ENCODE measurements at places on chromosomes 1 and 21.

- DNase-seq: no peak
Measured at GRCh38 chr1:29145739-29146437, 22.2 kb upstream of the TMEM200B start.

DNA sequence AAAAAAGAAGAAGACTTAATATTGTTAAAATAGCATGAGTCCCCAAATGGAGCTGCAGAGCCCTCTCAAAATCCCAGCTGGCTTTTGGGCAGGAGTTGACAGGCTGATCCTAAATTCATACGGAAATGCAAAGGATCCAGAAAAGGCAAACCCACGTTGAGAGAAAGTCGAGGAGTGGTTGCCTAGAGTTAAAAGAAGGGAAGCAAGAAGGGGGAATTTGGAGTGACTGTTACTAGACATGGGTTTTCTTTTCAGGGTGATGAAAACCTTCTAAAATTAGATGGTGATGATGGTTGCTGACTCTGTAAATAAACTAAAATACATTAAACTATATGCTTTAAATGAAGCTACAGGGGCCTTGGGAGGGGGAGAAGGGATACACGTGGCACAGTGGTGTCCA, 1.6 kb downstream of the DNMT3L start:
- DNase-seq: no peak

GRCh38 chr1:158089925-158090637, 90.6 kb upstream of the CD1D start:
- DNase-seq: no peak

GRCh38 chr1:151802372-151802771, 2.8 kb downstream of the LINGO4 start:
- no peak for DNase-seq

DNA sequence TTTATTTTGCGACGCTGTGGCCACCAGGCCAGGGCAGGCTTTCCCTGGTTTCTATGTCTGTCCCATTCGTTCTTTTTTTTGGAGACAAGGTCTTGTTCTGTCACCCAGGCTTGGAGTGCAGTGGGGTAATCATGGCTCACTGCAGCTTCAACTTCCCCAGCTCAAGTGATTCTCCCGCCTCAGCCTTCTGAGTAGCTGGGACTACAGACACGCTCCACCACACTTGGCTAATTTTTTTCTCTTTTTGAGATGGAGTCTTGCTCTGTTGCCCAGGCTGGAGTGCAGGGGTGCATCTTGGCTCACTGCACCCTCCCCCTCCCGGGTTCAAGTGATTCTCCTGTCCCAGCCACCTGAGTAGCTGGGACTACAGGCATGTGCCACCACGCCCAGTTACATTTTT, 43.4 kb upstream of the WNT4 start:
- DNase-seq: no peak

GRCh38 chr1:218433744-218434143, 88.6 kb downstream of the TGFB2 start:
- DNase-seq: no peak

- no peak for DNase-seq
Measured at GRCh38 chr1:226364514-226364899, 43.4 kb downstream of the PARP1 start.

DNA sequence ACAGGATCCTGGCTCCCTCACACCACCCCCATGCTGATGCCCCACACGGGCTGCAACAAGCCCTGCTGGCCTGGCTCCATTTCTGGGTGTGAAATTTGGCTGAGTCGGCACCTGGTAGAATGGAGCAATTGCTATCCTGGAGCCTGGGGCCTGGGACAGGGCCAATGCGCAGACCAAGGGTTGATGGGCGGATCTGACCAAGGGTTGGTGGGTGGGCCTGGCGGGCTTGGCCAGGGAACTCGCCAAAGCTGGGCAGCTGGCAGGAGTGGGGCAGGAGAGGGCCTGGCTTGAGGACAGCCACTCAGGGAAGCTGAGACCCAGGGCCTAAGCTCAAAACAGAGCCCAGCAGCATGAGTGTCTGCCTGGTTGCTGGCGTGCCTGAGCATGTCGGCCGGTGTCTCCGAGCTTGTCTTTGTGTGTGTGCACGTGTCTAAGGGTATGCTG, 70.9 kb upstream of the POU3F1 start:
- DNase-seq: no peak

All from SHP77 treated with DMSO at 0.1 percent for 48 hours (cell line).